ENCODE measurements at places on chromosomes 16 and 17.
A peak's percentile ranks its signal among the peaks of the same experiment; 100 is the strongest.

- no peak for DNase-seq
These were observed 144.0 kb upstream of the IRX3 start for GRCh38 chr16:54430491-54431030.

GRCh38 chr16:57798953-57799599, 3.2 kb downstream of the KIFC3 start:
- DNase-seq, result no peak

GRCh38 chr17:80477647-80478478, 1.5 kb upstream of the NPTX1 start:
- DNase-seq, result no peak

DNA sequence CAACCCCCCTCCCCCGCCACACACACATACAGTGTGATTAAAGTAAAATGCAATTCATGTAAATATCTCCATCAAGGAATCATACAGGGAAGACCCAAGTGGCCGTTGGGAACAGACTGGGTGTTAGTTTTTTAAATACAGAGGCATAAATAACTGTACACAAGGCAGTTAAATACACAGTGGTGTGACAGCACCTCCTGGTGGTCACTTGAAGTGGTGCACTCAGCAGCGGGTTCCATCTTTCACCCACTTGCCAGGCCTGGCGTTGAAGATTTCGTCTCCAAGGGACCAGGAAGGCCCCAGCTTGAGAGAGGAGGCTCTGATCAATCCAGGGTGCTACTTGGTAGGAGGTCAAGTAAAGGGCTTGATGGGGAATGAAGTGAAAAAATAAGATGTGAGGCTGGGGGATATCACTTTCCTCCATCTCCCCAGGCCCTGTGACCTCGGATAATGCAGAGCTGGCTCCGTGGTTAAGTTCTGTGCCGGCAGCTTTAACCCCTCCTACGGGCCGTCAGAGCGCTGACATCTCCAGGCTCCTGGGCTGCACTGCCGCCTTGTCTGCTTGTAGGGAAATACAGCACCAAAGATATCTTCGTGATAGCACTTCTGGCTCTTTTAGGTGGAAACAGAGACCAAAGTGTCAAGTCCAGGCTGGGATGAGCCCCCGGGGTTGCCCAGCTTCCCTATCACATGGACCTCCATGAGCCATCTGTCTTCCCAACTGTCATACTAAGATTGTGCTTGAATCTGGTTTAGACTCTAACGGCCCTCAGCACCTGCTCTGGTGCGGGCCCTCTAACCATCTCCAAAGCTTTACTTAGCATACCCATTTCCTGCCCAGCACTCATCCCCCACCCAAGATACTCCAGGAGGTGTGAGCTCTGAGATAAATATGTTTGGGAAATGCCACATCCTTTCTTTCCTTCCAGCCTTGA, 20.7 kb downstream of the LGALS9 start:
- peak; percentile 75 for DNase-seq

GRCh38 chr16:70257391-70257790, 5.7 kb upstream of the EXOSC6 start:
- no peak for DNase-seq
